ENCODE measurements at places on chromosomes 3 and 15.
A peak's percentile ranks its signal among the peaks of the same experiment; 100 is the strongest.

GRCh38 chr15:72934921-72935320 lies 117.3 kb upstream of the NEO1 start:
- DNase-seq, result no peak

GRCh38 chr3:132637590-132637989 lies 22.0 kb downstream of the ACAD11 start:
- peak; percentile 64 for DNase-seq

DNA sequence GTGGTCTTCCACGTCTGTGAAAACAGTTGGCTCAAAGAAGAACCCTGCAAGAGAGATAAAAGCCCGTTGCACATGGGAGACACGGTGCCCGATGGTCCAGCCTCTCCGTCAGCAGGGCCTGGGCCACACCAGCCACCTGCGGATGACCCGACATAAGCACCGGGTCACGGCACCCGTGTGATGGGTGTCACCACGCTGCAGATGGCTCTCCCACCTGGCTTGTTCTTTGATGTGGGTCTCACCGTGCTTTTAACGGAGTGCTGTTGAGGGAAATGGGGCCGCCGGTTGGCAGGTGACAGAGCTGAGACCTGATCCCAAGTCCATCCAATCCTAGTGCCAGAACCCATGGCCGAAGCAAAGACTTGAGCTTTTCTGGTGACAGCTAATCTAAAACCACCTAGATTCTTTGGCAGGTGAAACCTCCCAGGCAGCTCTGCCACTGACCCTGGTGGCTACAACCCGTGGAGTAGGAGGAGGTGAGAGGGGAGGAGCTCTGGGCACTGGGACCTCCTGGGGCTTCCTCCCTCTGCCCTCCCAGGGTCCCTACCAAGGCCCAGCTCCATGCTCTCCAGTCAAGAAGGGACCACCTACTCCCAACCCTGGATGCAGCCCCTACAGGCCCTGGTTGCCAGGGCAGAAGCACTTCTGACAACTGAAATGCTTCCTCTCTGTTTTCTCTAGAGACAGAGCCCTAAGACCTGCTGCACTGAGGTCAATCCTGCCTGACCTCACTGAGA lies 23.4 kb upstream of the SLC41A3 start:
- DNase-seq, result no peak

- DNase-seq, result no peak
These were observed 142.4 kb upstream of the TLE3 start for GRCh38 chr15:70240082-70240481.

DNA sequence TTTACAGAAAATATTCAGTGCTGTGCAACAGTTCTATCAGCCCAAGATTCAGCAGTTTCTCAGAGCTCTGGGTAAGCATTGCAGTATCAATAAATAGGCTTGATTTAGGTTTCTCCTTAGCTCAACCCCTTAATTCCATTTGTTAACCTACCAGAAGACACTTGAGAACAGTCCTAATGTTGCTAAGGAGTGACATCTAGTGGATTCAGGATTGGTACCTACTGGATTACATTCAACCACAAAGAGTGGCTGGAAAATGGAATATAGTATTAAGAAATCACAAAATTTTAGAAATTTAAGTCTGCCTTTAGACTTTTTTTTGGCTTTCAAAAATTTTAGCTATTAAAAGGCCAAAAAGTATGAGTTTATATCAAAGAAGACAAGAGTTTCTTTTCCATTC lies 34.7 kb downstream of the POLG start:
- DNase-seq, result no peak

GRCh38 chr15:53757906-53758305 lies 1.6 kb downstream of the WDR72 start:
- no peak for DNase-seq

- DNase-seq, result no peak
These were observed 200.0 kb downstream of the ATP8B4 start for GRCh38 chr15:49919034-49919433.

DNA sequence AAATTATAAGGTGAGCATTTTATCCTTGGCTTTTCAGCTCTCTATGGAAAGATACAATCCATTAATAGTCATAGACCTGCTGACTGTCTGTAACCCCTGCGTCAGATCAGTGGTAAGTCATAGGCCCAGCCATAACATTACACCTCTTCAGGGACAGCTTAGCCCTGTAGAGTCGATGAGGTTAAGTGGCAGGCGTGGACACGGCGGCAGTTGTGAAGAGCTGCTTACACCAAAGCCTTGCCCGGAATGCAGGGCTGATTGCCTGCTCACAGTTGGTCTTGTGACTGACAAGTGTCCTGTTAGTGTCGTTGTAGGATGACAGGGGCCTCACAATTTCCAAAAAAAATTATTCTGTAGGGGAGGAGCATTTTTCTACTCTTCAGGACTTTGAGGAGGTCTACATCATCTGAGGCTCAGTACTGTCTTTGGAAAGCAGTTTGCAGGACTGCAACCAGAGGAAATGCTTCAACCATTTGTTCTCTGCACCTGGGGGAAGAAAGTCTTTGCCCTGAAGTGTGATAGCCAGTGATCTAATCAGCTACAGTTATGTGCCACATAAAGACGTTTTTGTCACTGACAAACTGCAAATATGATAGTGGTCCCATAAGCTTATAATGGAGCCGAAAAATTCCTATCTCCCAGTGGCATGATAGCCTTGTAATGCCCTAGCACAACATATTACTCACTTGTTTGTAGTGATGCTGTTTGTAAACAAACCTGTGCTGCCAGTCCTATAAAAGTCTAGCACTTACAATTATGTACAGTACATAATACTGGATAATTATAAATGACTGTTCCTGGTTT lies 14.9 kb upstream of the SELENOT start:
- DNase-seq, result peak; percentile 67

DNA sequence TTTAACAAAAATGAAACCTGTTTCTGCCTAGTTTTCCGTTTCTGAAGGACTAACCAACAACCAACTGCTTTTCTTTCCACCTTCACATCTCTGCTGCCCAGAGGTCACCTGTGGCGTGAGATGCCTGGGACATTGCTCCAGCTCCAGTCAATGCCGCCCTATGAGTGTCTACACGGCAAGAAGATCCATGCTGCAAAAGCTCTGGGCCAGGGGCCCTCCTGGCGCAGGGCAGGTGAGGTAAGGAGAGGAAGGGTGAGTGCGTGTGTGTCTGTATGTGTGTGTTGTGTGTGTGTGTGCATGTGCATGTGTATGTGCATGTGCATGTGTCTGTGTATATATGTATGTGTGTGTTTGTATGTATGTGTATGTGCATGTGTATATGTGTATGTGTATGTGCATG lies 131.4 kb downstream of the NSMCE3 start:
- DNase-seq, result no peak

- DNase-seq, result no peak
These were observed 109.2 kb upstream of the ROBO2 start for GRCh38 chr3:76930712-76931111.

GRCh38 chr3:52446631-52447511 lies 2.0 kb upstream of the SEMA3G start:
- peak; percentile 50 for DNase-seq

DNA sequence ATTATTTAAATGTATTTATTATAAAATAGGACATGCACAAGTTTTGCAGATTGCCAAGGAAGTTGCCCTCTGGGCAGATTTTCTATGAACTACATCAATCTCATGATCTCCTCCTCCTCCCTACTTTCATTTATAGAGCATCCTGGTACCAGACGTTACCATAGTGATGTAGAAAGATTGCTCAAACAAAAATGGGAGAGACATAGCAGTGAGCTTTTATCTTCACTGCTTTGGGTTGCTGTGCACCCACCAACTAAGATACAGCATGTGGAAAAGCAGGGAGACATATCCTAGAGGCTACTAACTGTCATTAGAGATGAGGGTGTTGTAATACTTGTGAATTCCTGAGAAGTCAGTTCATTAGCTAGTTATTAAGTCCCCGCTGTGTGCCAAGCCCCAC lies 137.5 kb upstream of the BFSP2 start:
- peak; percentile 93 for DNase-seq

GRCh38 chr3:23797491-23797890 lies 8.3 kb upstream of the UBE2E1 start:
- DNase-seq, result no peak

- DNase-seq, result no peak
These were observed 9.2 kb downstream of the PLIN1 start for GRCh38 chr15:89669941-89670340.

Measured in trophoblast cell (in vitro differentiated cells and primary cell).